ENCODE measurements at places on chromosomes 16 and 17.

GRCh38 chr17:74113952-74114351 lies 89.5 kb upstream of the RPL38 start:
- DNase-seq, result no peak

- no peak for DNase-seq
These were observed 74.3 kb downstream of the AXIN2 start for GRCh38 chr17:65487161-65487560.

- no peak for DNase-seq
These were observed 4.1 kb downstream of the EZH1 start for GRCh38 chr17:42740699-42741098.

GRCh38 chr17:64171041-64171440 lies 41.1 kb upstream of the ERN1 start:
- no peak for DNase-seq

DNA sequence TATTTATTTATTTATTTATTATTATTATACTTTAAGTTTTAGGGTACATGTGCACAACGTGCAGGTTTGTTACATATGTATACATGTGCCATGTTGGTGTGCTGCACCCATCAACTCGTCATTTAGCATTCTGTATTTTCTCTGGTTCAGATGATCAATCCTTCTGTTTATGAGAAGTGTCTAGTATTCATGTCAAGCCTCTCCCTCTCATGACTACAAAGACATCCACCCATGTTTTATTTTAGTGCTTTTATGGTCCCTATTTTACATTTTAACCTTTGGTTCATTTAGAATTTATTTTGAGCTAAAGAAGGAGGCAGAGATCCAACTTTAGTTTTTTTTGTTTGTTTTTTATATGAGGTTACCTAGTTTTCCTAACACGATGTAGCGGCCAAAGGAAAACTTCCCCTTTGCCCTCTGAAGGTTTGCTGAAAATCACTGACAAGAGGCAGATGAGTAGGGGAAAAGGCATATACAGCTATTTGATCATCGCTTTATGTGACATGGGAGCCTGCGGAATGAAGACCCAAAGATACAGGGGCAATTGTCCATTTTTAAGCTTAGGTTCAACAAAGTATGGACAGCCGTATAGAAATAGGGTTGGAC lies 22.4 kb upstream of the AQP8 start:
- DNase-seq, result no peak

DNA sequence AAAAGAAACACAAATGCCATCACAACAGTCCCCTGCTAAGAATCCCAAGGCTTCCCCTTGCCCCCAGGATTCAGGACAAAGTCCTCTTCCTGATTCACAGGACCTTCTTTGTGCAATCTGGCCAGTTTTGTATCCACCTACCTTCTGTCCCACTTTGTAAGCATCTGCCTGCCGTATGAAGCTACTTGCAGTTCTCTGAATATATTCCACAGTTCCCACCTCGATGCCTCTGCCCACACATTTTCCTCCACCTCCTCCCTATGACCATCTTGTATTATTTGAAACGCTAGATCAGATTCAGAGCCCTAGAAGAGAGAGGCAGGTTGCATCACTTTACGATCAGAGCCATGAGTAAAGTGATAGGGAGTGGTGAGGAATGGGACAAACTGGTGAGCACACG lies 159.2 kb upstream of the XYLT1 start:
- DNase-seq, result no peak

DNA sequence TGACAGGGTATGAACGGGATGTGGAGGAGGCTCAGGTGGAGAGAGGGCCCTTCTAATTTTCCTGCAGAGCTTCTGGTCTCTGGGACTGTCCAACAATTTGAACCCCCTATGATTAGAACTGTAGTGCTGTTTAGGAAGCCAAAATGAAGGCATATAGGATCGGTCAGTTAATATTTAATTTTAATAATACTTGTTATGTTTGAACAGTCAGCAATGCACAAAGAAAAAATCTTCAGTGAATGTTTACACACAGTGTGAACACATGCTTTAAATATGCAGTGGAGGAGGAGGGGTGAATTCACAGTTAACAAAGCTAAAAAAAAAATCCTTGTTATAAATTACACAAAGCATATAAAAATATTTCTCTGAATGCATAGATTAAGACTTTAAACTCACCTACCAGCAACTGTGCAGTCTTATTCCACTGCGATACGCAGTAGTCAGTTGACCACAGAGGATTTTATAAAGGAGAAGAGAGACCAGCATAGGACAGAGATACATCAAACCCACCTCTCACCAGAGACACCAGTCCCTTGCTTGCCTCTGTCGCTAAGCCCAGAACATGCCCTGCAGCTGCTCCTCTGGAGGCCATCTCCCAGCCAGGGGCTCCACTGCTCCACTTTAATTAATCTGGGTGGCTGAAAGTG lies 14.6 kb downstream of the ANKRD40 start:
- no peak for DNase-seq

DNA sequence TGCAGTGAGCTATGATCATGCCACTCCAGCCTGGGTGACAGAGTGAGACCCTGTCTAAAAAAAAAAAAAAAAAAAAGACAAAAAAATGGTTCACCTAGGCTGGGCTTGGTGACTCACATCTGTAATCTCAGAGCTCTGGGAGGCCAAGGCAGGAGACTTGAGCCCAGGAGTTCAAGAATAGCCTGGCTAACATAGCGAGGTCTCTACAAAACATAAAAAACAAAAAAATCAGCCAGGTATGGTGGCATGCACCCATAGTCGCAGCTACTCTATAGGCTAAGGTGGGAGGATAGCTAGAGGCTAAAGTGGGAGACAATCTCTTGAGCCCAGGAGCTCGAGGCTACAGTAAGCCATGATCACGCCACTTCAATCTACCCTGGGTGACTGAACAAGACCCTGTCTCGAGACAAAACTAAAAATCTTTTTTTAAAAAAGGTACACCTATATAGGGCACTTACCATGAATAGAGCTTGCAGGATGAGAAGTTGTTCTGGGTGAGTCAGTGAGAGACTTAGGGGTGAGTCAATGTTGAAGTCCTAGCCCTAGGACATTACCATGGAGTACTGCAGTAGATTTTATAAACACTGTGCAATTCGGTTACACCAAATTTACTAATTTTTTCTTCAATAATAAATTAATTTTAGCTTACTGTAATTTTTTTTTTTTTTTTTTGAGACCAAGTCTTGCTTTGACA lies 19.0 kb downstream of the USP32 start:
- no peak for DNase-seq

GRCh38 chr16:660459-661183 lies 7.3 kb upstream of the RHOT2 start:
- peak; percentile 78 for DNase-seq

GRCh38 chr16:53515259-53515658 lies 12.2 kb upstream of the AKTIP start:
- DNase-seq, result no peak

DNA sequence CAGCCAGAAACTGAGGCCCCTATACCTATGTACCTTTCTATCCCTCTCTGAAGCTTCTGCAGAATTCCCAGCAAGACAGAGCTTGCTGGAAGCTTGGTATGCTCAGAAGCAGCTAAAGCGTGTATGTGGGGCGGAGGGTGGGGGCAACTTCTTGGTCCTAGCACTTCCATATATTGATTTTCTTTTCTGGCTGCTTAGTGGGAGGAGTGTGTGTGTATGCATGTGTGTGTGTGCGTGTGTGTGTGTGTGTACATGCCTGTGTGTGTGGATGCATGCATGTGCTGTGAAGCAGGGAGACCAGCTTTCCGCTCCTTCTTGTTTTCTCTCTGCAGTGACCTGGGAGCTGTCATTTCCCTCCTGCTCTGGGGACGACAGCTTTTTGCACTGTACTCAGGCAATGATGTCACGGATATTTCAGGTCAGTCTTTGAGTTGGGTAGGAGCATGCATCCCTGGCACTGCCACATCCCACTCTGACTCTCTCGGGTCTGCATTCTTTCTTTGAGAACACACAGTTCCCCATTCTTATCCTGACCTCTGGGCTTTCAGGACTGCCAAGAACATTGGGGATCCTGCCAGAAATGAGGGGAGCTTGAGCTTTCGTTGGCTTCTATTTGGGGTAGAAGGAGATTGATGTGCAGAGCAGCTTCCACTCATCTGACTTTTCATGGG lies 10.7 kb downstream of the HPR start:
- DNase-seq, result no peak

- peak; percentile 72 for DNase-seq
These were observed 14.9 kb downstream of the CEP112 start for GRCh38 chr17:66177048-66177447.

- DNase-seq, result no peak
These were observed 193.9 kb downstream of the ZNF18 start for GRCh38 chr17:11803231-11803969.

GRCh38 chr16:63337264-63337663 lies 1301.0 kb upstream of the CDH8 start:
- no peak for DNase-seq

- peak; percentile 66 for DNase-seq
These were observed 98.8 kb upstream of the MED13 start for GRCh38 chr17:62163847-62164246.

GRCh38 chr17:11644265-11645212 lies 46.3 kb downstream of the DNAH9 start:
- DNase-seq, result peak; percentile 63

- DNase-seq, result no peak
These were observed 47.0 kb upstream of the SREBF1 start for GRCh38 chr17:17883801-17884200.

DNA sequence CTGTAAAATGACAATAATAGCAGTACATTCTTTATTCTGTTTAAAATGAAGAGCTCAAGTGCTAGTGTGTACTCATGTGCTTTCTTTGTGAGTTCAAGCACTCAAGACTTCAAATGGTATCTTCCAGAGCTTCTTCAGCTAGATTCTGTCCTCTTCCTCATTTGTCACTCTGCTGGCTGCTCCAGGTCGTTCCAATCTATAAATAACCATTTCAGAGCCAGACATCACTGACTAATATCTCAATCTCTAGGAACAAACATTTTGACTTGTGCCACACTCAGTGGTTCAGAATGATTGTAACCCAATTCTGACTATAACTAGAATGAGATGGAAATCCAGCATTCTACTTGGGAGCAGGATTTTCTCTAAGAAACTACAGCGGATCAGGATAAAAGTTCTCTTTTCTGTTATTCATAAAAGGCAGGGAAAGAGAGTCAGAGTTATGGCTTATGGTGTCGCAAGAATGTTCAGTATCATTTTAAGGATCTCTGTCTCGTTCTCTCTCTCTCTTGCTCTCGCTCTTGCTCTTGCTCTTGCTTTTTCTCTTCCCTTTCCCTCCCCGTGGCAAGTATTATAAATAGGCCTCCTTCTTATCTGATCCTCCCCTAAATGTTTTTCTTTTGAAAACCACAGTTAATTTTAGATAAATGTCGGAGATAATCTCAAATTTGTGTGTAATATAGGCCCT lies 116.3 kb upstream of the MAF start:
- DNase-seq, result no peak

DNA sequence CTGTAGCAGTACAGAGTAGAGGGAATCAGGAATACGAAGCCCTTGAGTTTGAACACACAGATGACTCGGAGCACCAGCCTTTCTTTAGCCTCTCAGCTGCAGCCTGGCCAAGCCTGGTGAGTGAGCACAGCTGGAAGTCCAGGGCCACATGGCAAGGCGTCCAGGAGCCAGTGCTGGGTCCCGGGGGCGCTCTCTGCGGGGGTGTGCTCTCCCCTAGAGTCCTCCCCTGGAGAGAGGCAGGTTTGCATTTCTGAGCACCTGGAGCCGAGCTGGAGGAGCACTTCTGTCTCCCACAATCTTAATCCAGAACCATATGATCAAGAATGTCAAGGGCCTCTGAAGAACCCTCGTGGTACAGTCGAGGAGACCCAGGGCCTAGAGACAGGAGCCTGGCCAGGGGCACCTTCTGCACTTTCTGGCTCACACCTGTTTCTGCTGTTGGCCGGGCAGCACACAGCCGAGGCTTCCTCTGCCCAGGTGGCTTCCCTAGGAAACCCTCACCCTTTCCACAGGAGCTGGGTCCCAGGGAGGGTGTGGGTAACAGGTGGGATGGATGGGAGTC lies 78.3 kb downstream of the PLD6 start:
- no peak for DNase-seq

DNA sequence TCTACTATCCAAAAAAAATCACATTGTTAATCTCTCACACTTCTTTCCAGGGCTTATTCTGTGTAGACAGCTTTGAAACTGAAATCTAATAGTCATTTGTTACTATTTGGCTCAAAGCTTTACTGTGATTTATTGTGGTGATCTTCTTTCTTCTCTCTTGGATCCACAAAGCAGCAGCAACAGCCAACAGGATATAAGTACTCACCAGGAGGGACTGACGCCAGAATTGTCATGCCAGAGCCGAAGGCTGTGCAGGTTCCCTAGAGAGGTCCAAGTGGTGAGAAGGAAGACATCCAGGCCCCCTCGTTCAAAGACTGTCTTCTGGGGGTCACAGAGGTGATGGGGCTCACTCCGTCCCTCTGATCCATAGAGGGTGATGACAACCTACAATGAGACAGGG lies 33.3 kb downstream of the PKD1L3 start:
- no peak for DNase-seq

- no peak for DNase-seq
These were observed 7.8 kb upstream of the CCL15 start for GRCh38 chr17:36008998-36009665.

GRCh38 chr17:51611585-51611984 lies 351.2 kb downstream of the UTP18 start:
- no peak for DNase-seq

- DNase-seq, result no peak
These were observed 142.2 kb downstream of the AATF start for GRCh38 chr17:37090941-37091340.

GRCh38 chr16:53154513-53154912 lies 99.7 kb downstream of the CHD9 start:
- no peak for DNase-seq

Measured in NCI-H2029 (cell line).